ENCODE measurements at places on chromosomes 11 and 22. TPM values are rescaled to one million over a fixed set of nuclear protein-coding genes. Genes with fewer than 3 reads are reported as not detected.

Gene PHOX2A
- not detected for total RNA-seq

DNA sequence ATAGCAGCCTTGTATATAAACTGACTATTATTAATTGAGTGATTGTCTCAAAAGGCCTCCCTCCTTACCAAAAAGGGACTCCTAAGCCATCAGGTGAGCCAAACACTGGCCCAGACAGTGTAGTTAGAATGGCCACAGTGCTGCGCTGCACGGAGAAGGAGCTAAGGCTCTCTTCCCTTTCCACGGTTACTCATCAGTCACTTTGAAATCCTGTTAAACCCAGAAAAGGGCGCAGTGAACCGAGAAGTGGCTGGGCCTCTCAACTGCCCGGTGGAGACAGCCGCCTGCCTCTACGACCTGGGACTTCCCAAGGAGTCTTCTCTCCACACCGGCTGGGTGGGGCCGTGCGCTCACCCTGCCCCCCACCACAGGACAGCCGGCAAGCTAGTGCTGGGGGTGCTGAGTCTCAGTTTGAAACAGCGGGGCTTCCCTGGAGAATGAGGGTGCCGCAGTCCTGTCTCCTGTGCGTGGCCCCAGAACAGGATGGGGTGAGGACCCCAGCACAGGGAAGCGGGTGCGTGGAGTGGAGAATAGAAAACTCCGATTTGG is 1.3 kb downstream of the MYH9 start:
- DNase-seq, result no peak

DNA sequence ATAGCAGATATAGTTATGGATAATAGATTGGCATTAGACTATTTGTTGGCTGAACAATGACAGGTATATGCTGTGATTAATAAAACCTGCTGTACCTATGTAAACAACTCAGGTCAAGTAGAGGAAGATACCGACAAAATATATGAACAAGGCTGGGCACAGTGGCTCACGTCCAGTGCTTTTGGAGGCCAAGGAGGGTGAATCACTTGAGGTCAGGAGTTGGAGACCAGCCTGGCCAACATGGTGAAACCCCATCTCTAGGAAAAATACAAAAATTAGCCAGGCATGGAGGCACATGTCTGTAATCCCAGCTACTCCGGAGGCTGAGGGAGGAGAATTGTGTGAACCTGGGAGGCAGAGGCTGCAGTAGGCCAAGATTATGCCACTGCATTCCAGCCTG is 14.0 kb upstream of the CHKA start:
- DNase-seq, result no peak

Gene ZW10
- 18.7 TPM for total RNA-seq

GRCh38 chr11:35424157-35424940 is 5.0 kb upstream of the SLC1A2 start:
- DNase-seq, result no peak

DNA sequence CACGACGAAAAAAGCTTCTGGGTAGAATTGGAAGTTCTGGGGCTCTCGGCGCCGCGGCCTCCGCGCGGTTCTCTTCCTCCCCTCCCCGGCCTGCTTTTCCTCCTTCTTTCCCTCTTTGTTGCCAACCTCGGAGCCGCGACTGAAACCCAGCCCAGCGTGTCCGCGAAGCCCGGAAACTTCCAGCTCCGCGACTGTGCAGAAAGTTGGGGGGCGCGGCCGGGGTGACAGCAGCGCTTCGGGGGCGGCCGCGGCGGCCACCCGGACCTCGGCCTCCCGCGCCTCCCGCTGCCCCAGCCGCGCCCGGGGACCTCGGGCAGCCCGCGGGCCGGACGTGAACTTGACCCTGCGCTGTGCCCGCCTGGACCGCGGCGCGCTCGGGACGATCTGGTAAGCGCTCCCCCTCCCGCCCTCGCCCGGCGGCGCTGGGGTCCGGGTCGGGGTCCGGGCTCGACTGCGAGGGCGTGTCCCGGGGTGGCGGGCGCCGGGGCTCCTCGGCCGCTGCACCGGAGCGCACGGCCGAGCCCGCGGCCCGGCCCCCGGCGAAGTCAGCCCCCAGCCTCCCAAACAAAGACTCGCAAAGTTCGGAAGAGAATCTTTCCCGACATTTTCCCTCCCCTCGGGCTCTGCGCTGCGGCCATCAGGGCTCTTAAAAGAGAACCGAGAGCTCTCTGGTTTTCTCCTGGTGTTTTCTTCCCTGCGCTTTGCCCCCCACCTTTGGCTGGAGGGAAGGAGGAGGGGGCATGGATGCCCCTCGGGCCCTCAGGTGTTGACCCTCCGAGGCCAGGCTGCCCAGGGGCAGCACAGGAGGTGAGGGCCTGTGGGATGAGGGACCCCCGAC is 67.9 kb upstream of the WNT7B start:
- DNase-seq, result no peak

- no peak for DNase-seq
These were observed 17.2 kb upstream of the FGF3 start for GRCh38 chr11:69836401-69836800.

DNA sequence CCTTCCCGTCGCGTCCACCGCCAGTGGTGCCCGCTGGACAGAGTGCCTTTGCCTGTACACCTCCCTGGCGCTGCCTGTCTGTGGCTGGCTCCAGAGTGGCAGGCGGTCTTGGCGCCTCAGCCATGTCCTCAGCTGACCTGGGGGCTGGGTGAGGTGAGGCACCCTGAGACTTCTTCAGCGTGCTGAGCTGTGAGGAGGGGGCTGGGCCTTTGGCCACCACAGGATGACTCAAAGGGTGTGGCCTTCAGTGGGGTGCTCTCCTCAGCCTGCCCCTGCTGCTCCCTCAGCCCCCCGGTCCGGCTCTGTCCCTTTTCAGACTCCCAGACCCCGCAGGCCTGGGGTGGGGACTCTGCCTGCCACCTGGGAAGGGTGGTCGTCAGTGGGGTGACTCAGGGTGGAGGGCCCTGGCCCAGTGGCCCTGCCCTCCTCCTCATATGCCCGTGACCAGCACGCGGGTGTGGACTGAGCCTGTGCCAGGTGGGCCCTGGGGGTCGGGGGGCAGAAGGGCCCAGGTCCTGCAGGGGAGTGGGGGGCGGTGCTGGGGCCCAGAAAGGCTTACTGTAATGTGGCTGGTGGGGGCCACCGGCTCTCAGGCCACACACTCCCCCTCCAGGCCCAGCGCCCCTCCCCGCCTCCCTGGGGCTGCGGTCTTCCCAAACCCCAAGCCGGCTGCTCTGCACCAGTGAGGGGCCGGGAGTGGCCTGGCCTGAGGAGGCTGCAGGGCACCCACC is 15.9 kb downstream of the CRELD2 start:
- peak; percentile 78 for DNase-seq

- no peak for DNase-seq
These were observed 193.4 kb upstream of the BLID start for GRCh38 chr11:122309262-122309925.

- no peak for DNase-seq
These were observed 105.7 kb upstream of the VPREB1 start for GRCh38 chr22:22138915-22139314.

Gene ALG9
- total RNA-seq, result 43.9 TPM

- no peak for DNase-seq
These were observed 23.7 kb upstream of the RFPL3 start for GRCh38 chr22:32333769-32334659.

Data from breast epithelium (tissue), 4 donors.